Uterus (tissue), 4 donors: ENCODE measurements at places on chromosomes 7 and 10. TPM values are rescaled to one million over a fixed set of nuclear protein-coding genes. Genes with fewer than 3 reads are reported as not detected.

NPY4R2 gene
- total RNA-seq: not detected

EVX1 gene
- 0.21 TPM for total RNA-seq

PRLHR gene
- 2.4 TPM for total RNA-seq

ADAMTS14 gene
- 0.18 TPM for total RNA-seq

C10orf53 gene
- total RNA-seq: not detected

ADRB1 gene
- not detected for total RNA-seq
